ENCODE measurements at places on chromosomes 11 and 22. TPM values are rescaled to one million over a fixed set of nuclear protein-coding genes. Genes with fewer than 3 reads are reported as not detected.

The MMP7 gene
- not detected for total RNA-seq

The TSPAN18 gene
- total RNA-seq = not detected

The PVALB gene
- not detected for total RNA-seq

The MS4A4E gene
- total RNA-seq = not detected

The OR4D5 gene
- not detected for total RNA-seq

The NAALADL1 gene
- total RNA-seq = not detected

Measured in A375 (cell line).